Right renal pelvis (tissue), 4 donors: ENCODE measurements at places on chromosomes 2 and 18.

DNA sequence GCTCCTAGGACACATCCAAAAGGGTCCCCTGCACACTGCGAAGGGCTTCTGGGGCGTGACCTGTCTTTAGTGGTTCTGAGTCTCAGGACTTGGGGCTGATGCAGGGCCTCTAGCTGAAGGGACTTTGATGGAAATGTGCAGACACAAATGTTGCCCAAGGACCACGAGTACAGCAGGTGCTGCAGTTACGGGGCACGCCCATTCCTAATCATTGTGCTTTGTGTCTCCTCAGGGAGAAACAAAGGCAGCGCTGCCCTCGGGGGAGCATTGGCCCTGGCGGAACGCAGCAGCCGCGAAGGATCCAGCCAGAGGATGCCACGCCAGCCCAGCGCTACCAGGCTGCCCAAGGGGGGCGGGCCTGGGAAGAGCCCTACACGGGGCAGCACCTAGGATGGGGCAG, 8.0 kb downstream of the TUBA3E start:
- DNase-seq: no peak

GRCh38 chr18:74869904-74870863, 272.5 kb downstream of the ZNF407 start:
- DNase-seq: no peak

DNA sequence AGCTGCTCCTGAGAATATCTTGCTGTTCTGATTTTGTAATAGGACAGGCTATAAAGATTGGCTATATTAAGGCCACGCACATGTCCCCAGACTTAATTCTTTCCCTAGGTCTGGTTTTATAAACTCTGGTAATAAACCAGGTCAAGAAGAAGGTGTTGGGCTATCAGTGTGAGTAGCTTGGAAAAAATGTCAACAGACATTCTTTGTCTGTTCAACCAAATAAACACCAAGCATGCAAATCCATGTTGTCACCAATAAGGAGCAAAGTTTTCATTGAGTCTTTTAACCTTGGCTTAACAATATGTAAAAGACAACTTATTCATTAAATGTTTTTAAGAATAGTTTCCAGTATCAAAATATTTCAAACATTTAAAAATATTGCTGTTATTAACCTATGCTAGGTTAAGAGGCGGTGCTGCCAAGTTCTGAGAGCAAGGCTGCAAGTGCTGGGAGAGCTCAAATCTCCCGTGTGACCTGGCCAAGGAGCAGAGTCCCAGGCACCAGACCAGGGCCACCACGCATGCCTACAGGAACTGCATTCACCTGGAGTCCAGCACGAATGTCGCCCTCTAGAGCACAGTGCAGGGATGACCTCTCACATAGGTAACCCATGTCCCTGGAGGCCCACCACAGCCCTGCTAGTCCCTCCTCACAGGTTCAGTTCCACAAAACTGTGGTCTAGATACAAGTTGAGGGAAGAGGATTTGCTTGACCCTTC, 120.5 kb upstream of the POU3F3 start:
- DNase-seq: no peak

GRCh38 chr2:71849607-71850305, 297.9 kb downstream of the CYP26B1 start:
- no peak for DNase-seq

DNA sequence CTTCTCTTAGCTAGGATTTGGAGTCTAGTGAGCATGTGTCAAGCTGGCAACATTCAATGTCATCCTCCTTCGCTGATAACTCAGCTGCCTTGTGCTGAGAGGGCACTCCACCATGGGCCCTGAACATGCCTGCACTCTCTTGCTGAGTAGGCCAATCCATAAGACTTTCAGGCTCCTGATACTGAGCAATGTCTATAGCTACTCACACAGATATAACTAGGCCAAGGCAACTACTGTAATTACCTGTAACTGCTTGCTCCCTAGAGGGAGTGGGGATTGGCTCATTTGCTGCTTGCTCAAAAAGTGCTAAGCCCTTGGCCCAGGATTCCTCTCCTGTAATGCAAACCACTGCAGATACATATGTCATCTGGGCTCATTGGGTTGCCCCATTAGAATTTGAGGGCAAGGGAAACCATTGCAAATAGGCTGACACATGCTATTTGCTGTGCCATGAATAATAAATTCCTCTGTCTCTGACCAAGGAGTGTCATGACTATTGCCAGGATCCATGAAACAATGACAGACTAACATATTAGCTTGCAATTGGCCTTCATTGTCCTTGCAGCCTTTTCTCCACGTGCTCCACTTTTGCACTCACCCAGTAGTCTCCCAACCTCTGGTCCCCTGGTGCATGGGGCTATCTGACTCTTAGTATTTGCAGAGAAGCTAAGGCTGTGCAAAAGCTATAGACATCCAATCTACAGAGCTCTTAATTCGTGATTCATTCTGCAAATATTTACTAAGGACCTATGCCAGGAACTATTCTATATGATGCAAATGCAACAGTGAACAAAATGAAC, 36.9 kb upstream of the BMPR2 start:
- DNase-seq: no peak

GRCh38 chr2:11389052-11389420, 44.6 kb upstream of the ROCK2 start:
- no peak for DNase-seq

DNA sequence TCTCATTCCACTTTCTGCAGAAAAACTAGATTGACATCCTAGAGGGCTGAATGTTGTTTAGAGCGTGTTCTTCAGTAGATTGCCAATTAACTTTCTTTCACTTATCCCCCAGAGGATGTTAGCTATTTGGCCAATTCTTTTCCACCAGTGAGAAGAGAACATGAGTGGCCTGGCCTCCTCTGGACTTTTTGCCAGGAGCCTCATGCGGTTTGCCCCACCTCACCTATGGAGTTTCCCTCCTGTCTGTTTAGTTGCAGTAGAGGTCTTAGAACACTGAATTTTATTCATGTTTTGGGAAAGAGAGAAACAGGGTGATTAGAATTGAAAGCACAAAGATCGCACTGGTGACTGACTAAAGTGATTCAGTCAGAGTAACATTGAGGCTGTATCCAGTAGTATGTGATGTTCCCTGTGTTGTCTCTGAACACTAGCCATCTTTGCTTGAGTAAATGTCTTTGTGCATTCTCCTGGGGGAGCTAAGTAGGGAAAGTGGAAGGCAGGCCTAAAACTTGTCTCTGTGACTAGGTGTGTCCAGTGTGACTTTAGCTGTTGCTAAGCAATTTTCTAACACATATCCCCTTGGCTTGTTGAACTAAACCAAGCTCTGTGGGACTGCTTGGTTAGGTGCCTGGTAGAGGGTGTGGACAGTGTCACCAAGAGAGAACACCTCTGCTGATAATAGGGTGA, 34.0 kb downstream of the UGP2 start:
- no peak for DNase-seq

DNA sequence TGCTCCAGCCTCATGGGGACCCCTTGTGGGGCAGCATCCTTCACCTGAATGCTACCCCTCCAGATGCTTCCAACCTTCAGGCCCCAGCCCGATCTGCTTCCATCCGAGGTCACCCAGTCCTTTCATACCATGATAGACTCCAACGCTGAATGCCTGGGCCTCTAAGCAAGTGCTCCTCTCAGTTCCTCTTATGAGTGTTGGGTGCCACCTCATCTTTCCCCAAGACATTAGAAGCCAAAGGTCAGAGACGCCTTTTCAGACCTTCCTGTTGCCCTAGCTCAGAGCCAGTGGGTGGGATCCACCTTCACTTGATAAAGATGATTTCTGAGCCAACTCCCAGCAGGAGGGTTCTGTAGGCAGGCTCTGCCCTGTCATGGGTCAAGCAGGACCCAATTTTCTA, 174.5 kb upstream of the MGAT5 start:
- no peak for DNase-seq

- no peak for DNase-seq
These were observed 98.0 kb downstream of the EVA1A start for GRCh38 chr2:75462721-75463120.

DNA sequence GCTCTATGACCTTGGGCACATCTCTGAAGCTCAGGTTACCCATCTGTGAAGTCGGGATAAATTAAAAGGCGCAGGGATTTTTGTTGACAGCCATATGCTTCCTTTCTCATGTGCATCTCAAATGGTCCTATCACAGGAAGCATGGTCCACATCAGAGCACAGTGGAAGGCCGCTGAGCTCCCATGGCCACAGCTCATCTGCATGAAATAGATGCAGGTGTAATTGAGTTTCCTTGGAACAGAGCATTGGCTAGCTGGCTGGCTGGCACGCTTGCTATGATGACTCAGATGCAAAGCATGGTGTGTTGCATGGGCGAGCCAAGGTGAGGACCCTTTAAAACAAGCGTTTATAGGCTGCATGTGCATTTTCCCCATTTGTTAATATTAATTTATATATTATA, 79.3 kb downstream of the TXNL1 start:
- no peak for DNase-seq

- DNase-seq: no peak
These were observed 35.7 kb downstream of the ODC1 start for GRCh38 chr2:10412380-10412779.

DNA sequence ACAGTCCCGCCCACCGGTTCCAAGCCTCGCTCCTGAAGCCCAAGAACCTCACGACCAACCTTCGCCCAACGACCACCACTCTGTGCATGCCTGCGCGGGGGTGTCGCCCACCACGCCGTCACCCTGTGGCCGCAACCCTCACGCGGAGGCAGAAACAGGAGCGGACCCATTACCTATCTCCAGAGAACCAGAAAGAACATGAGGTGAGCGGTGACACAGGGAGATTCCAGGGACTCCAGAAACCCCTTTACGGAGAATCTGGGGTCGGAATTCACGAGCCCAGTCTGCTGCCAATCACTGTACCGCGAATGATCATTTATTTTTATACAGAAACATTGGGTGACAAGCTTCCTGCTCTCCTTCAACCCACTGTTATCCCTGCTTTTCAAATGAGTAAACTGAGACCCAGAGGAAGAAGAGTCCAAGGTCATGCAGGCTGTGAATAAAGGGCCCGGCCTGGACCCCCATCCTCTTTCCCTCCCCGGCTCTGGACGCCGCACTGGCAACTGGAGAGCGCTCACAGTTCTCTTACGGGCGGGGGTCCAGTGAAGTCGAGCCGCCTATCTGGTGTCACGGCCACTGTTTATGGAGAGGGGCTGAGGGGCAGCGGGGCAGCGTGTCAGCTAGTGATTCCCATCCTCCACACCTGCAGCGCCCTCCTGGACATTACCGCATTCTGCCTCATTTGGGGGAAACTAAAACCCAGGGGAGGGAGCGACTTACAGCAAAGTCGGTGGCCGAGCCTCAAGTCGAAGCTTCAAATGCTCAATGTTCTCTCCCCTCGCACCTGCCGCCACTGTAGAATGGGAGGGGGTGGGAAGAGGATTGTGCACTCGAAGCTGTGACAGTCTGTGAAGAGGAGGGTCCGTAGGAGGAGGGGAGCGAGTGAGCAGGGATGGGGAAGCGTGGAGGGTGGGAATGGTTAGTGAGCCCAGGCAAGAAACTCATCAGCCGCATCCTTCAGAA, 723 bp upstream of the SLC30A3 start:
- no peak for DNase-seq

GRCh38 chr2:109318150-109318948, 189.3 kb downstream of the SH3RF3 start:
- peak; percentile 55 for DNase-seq

- no peak for DNase-seq
These were observed 299.8 kb downstream of the TCF4 start for GRCh38 chr18:55287935-55288868.
